ENCODE measurements at places on chromosomes 4 and X. TPM values are rescaled to one million over a fixed set of nuclear protein-coding genes. Genes with fewer than 3 reads are reported as not detected.

- no peak for DNase-seq
- peaks cover 16% of the 10 kb centered on the region for H3K4me1 ChIP-seq
- no peak overlapping the region for H3K4me3 ChIP-seq
Observed at GRCh38 chrX:39609941-39610340, 487.8 kb downstream of the BCOR start.

- H3K4me3 ChIP-seq, result no peak overlapping the region
- peaks cover 31% of the 10 kb centered on the region for H3K36me3 ChIP-seq
- no peaks in the 10 kb centered on the region for H3K4me1 ChIP-seq
- H3K27ac ChIP-seq, result no peak overlapping the region
Observed at GRCh38 chr4:47849466-47849865, 11.6 kb upstream of the CORIN start.

- H3K27me3 ChIP-seq, result no peaks in the 10 kb centered on the region
- no peak overlapping the region for H3K4me3 ChIP-seq
- H3K27ac ChIP-seq, result no peak overlapping the region
- no peaks in the 10 kb centered on the region for H3K36me3 ChIP-seq
Observed at GRCh38 chrX:112768563-112768962, 72.1 kb downstream of the AMOT start.

- H3K4me1 ChIP-seq, result no peaks in the 10 kb centered on the region
- no peak overlapping the region for H3K27ac ChIP-seq
- no peak overlapping the region for H3K4me3 ChIP-seq
- peaks cover 16% of the 10 kb centered on the region for H3K27me3 ChIP-seq
- no peak for DNase-seq
Observed at GRCh38 chr4:55143858-55144257, 18.5 kb upstream of the KDR start.

- H3K4me1 ChIP-seq, result no peaks in the 10 kb centered on the region
- H3K36me3 ChIP-seq, result no peaks in the 10 kb centered on the region
- H3K27me3 ChIP-seq, result no peaks in the 10 kb centered on the region
- no peak for DNase-seq
- H3K4me3 ChIP-seq, result no peak overlapping the region
- H3K27ac ChIP-seq, result no peak overlapping the region
Observed at GRCh38 chr4:125650557-125650956, 335.8 kb downstream of the FAT4 start.

DNA sequence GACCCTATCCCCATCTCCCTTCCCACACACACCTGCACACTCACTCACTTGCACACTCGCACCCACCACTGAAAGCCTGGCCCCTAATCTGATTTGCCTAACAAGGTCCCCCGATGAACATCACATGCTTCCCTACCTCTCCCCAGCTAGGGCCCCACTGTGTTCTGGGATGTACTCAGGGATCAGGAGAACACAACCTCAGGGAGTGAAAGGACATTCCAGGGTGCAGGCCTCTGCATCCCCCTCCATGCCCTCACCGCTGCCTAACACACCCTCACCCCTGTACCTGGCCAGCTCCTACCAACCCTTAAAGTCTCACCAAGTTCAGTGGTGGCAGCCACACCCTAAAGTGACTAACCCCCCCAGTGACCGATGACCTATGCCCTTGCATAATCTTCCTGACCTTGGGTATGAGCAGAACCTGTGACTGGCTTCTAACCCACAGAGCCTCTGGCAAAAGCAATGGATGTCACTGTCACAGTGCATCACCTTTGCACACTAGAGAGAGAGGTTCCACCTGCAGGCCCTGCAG is 2.4 kb upstream of the AFAP1 start:
- H3K36me3 ChIP-seq, result no peaks in the 10 kb centered on the region
- H3K27me3 ChIP-seq, result peaks cover 6% of the 10 kb centered on the region
- H3K4me3 ChIP-seq, result no peak overlapping the region
- H3K4me1 ChIP-seq, result peaks cover 14% of the 10 kb centered on the region
- no peak overlapping the region for H3K27ac ChIP-seq

DNA sequence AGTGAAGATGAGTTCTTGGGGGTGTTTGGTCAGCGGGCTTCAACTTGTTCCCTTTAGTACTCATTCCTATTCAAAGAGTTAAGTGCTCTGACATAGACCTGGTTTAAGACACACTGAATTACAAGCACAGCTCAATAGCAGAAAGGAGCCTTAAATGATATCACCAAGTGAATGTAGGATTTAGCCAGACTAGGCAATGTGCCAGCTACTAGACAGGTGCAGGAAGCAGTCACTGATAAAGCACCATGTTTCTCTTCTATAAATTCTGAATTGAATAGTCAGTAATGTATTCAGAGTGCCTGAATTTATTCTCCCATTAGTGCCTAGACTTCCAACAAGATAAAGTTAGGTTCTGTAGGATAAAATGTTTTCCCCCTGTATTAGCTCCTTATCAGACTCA is 63.6 kb downstream of the ASB9 start:
- H3K4me3 ChIP-seq, result no peak overlapping the region
- no peak for DNase-seq
- H3K27ac ChIP-seq, result no peak overlapping the region

AVPR2 gene
- total RNA-seq, result not detected

SPANXA2 gene
- total RNA-seq, result not detected
